AG10803 (cell line): ENCODE measurements at places on chromosomes 2 and 18.
A peak's percentile ranks its signal among the peaks of the same experiment; 100 is the strongest.

DNA sequence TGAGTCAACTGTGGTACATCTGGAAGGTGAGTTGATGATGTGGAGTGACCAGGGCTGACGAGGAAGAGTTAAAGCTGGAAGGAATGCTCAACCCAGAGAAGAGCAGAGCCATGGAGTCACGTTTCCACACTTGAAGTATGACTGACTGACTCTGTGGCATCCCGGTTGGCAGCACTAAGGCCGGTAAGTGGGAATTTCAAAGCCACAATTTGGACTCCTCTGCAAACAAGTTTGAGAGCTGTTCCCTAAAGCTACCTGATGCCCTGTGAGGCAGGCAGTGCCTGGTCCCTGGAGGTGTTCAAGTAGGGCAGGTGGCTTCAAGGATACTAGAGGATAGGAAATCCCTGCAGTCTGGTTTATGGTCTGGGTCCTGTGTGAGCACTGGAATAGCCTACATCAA is 69.3 kb upstream of the ITGB6 start:
- DNase-seq: peak; percentile 48

DNA sequence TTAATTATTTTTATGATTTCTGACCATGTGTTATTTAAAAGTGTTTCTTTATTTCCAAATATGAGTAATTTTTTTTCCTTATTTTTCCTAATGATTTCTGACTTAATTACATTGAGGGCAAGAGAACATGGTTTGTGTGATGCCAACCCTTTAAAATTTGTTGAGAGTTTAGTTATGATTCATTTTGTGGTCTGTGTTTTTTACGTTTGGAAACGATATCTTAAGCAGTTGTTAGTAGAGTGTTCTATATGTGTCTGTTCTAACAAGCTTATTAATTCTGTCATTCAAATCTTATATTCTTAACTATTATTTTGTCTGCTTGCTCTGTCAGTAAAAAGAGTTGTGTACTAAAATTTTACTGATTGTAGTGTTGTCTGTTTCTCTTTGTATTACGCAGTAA is 15.0 kb downstream of the NAB1 start:
- no peak for DNase-seq

- no peak for DNase-seq
These were observed 25.2 kb downstream of the ANKRD44 start for GRCh38 chr2:197285361-197285760.

GRCh38 chr2:129436809-129437208 is 542.7 kb upstream of the RAB6C start:
- DNase-seq: no peak

- DNase-seq: no peak
These were observed 237.4 kb downstream of the CAMKMT start for GRCh38 chr2:44599130-44599529.

- DNase-seq: no peak
These were observed 33.2 kb upstream of the MTIF2 start for GRCh38 chr2:55302241-55302640.

DNA sequence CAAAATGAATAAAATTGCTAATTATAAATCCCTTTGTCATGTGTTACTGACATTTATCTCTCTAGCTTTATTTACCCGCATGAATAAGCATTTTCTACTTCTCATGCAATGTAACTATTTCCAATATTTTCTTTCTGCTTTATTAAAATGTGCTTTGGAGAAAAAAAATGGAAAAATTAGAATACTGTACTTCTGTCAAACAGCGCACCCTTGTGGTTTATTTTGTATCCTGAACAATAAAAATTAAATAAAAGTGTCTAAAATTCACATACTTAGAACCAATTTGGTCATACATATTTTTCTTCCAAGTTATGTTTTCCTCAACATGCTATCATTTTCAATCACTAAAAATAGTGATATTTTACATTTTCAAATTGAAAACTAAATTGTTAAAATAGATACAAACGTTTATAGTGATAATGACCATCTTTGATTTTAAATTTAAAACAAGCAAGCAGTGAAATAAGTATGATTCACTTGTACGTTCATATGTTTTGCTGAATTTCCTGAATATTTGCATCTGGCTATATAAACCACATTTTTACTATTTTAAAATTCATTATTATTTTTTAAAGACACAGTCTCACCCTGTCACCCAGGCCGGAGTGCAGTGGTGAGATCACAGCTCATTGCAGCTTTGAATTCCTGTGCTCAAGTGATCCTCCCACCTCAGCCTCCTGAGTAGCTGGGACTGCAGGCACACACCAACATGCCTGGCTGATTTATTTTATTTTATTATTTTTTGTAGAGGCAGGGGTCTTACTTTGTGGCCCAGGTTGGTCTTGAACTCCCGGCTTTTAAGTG is 95.9 kb upstream of the GRB14 start:
- peak; percentile 45 for DNase-seq

- peak; percentile 50 for DNase-seq
These were observed 793.1 kb downstream of the ERBB4 start for GRCh38 chr2:211745295-211746097.

DNA sequence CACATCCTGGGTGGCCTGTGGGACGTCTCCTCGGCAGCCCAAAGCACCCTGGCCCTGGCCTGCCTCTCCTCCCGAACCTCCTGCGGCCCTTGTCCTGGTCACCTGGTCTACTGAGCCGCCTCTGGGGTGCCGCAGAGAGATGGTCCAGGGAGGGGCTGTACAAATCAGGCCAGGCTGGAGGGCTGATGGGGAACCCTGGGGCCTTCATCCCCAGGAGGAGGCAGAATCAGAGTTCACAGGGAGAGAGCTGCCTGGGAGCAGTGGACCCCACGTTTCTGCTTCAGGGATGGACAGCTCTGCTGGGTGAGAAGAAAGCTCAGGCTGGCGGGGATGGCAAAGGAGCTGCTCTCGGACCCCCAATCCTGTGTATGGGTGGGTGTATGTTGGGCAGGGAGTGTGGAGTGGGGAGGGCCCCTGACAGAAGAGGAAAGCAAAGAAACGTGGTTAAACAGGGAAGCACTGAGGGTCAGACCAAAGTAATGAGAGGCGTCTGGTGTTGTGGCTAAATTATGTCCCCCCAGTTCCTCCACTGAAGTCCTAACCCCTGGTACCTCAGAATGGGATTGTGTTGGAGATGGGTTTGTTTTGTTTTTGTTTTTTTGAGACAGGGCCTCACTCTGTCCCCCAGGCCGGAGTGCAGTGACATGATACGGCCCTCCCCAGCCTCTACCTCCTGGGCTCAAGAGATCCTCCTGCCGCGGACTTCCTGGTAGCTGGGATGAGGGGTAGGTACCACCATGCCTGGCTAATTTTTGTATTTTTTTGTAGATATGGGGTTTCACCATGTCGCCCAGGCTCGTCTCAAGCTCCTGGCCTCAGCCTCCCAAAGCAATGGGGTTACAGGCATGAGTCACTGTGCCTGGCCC is 73.4 kb upstream of the SMAD7 start:
- DNase-seq: no peak

DNA sequence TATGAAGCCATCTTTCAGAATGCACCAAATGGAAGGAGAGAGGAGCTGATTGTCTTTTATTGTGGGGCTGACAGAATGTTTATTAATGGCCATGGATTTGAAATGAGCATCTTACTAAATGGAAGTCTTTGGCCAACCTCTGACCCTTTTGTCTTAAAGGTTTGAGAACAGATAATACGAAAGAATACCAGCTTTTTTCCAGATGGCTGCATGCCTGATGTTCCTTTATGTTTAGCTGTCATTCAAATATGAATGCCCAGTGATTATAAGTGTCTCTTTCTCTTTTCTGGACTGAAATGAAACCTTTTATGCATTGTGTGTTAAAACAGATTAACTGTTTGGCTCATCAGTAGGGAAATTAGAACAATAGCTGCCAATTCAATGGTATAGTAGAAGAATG is 46.0 kb downstream of the PARD3B start:
- DNase-seq: no peak

DNA sequence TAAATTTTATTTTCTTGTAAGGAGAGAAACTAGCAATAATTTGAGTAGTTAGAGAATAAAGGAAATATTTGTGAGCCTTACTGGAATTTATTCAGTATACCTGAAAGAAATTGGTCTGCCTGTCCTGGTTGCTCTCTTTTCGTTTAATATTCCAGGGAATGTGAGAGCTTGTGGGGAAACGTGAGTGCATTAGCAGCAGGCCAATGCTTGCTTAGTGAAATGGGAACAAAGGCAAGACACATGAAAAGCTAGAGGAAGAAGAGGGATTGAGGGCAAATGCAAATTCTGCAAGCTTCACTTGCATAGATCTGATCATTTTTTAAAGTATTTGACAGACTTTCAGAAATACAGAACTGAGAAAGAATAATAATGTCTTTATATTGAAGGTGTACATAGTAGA is 111.0 kb downstream of the ERBB4 start:
- DNase-seq: no peak

DNA sequence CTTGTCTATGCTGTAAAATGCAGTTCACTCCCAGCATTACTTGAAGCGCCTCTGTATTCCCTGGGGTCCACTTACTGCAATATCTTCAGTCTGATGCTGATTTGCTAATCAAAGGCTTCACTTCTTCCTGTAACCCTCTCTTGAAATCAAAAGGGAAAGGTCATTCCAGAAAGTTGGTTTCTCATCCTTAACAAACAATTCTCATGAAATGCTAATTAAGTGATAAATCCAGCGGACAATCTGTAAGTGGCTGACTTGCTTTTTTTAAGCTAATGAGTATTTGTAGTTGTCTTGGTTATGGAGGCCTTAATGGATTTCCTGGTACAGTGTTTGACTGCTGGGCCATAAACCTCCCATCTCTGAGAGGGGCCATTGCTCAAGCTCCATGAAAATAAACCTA is 499.6 kb upstream of the HS6ST1 start:
- DNase-seq: no peak

GRCh38 chr2:85795331-85796045 is 41.7 kb downstream of the ATOH8 start:
- no peak for DNase-seq

DNA sequence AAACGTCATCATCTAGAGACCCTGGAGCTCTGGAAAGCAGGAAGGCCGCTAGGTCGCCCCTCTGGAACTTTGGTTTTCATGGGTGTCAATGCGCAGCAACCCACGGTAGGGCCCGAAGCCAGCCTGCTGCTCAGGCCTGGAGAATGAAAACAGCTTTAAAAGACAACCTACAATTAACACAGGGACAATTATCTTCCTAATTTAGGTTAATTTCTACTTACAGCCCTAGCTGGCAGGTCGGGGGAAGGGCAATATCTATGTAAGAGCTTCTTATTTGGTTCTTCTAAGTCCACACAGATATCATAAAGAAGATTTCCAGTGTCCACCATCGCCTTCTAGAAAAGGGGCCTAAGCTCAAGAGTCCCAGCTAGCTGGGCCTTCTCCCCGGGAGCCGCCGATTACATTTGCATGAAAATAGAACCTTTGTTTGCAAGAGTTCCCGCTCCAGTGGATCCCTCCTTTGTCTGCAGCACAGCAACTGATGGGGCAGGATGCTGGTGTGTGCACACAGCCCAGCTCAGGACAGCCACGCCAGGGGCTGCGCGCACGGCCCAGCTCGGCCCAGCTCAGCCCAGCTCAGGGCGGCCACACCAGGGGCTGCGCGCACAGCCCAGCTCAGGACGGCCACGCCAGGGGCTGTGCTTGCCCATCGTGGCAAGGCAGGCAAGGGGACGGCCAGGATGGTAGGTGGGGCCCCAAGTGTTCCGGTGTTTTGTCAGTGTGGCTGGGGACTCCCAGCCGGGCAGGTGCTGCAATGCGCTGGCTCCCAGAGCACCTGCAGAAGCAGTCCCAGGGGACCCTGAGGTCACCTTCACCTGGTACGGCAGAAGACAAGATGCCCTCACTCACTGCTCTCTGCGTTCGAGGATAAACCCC is 109.1 kb downstream of the HDAC4 start:
- DNase-seq: no peak

GRCh38 chr2:172012677-172013391 is 13.1 kb downstream of the METAP1D start:
- peak; percentile 25 for DNase-seq

GRCh38 chr18:47100212-47100831 is 50.0 kb downstream of the HDHD2 start:
- DNase-seq: peak; percentile 51

GRCh38 chr2:69801745-69802290 is 27.6 kb upstream of the GMCL1 start:
- DNase-seq: no peak

GRCh38 chr2:78568782-78569373 is 456.6 kb upstream of the REG3G start:
- DNase-seq: no peak

DNA sequence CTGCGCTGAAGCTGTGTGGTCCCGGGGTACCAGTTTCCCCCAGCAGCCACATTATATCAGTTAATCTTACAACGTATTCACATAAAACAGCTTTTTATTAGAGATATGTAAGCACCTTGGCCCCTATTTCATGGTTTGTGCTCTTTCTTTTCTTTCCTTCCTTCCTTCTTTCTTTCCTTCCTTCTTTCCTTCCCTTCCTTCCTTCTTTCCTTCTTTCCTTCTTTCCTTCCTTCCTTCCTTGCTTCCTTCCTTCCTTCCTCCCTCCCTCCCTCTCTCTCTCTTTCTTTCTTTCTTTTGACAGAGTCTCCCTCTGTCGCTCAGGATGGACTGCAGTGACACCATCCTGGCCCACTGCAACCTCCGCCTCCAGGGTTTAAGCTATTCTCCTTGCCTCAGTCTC is 3.7 kb upstream of the METAP1D start:
- no peak for DNase-seq

GRCh38 chr18:8319798-8320489 is 289.3 kb upstream of the RAB12 start:
- no peak for DNase-seq

GRCh38 chr2:99101697-99102096 is 39.8 kb upstream of the C2orf15 start:
- DNase-seq: peak; percentile 4

- no peak for DNase-seq
These were observed 19.9 kb upstream of the TMEM131 start for GRCh38 chr2:98015671-98016070.

DNA sequence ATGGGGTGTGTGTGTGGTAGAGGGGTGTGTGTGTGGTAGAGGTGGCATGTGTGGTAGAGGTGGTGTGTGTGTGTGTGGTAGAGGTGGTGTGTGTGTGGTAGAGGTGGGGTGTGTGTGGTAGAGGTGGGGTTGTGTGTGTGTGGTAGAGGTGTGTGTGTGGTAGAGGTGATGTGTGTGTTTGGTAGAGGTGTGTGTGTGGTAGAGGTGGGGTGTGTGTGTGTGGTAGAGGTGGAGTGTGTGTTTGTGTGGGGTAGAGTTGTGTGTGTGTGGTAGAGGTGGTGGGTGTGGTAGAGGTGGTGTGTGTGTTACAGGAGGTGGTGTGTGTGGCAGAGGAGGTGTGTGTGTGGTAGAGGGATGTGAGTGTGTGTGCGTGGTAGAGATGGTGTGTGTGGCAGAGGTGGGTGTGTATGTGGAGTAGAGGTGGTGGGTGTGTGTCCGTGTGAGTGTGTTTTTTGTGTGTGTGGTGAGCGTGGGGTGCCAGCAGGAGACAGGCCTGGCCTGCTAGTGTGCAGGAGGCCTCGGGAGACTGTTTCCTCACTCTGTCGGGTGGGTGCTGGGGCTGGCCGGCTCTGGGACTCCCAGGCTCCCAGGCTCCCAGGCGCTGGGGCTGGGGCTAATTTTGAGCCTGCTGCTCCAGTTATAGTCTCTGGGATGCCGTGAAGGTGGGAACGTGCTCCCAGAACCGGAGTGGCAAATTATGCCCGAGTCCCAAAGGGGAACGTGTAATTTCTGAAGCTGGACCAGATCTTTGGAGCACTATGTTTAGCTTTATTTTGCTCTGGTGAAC is 165.2 kb downstream of the DYSF start:
- no peak for DNase-seq

GRCh38 chr2:168500516-168500915 is 44.4 kb downstream of the CERS6 start:
- peak; percentile 21 for DNase-seq

GRCh38 chr2:219207134-219207883 is 727 bp downstream of the ZFAND2B start:
- DNase-seq: no peak
